ENCODE measurements at places on chromosomes 12 and 14.

DNA sequence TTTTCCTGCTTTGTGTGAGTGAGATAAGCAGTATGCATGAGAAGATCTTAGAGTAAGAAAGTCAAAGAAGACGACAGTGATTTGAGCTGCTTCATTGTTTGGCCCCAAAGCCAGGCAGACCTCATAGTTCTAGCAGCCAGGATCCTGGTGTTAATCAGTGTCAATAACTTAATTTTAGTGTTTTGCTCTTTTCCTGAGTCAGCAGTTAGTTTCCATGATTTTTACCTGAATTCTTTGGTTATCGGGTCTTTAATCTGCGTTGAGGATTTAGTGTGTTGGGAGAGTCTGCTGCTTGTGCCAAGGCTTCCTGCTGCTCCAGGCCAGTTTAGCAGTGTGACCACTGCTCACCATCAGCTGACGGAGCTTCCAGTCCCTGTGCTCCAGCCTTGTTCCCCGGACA lies 241.6 kb upstream of the SOX5 start:
- DNase-seq = no peak

DNA sequence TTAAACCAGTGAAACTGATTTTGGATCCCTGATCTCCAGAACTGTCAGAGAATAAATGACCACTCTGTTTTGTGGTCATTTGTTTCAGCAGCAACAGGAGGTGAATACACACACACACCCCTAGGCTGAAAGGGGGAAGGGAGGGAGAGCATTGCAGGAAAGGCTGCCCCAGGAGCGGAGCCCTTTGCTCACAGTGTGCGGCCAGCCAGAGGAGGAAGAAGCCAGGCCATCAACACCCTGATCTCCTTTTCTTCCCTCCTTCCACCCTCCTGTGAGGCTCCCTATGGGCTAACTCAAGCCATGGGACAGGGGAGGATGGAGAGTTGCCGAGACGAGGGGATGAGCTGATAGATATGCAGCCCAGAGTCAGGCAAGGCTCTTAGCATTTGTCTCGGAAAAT lies 211.9 kb downstream of the TBX5 start:
- no peak for DNase-seq

DNA sequence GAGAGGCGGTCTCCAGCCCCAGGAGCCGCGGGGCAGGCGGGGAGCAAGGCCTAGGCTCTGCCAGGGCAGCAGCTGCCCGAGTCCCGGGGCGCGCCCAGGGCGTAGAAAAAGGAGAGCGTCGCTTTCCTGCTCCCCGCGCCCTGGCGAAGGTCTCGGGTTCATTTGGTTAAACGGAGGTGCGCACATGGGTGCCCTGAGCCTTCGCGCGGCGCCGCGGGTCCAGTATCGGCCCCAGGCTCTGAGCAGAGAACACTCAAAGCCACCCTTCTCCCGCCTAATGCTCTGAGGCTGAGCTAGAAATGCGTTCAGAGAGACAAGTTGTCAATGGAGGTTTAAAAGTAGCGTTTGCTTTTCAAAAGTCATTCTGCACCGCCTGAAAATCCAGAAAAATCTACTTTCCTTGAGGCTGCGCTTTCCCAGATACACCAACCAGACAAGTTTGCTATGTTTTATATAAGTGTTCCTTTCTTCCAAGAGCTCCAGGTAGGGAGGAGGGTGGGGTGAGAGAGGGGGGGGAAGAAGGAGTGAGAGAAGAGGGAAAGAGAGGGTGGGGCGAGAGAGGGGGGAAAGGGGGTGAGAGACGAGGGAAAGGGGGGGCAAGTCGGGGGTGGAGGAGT lies 1.5 kb downstream of the TMEM132C start:
- no peak for DNase-seq

GRCh38 chr12:93573552-93574223 lies 1.2 kb downstream of the SOCS2 start:
- no peak for DNase-seq

DNA sequence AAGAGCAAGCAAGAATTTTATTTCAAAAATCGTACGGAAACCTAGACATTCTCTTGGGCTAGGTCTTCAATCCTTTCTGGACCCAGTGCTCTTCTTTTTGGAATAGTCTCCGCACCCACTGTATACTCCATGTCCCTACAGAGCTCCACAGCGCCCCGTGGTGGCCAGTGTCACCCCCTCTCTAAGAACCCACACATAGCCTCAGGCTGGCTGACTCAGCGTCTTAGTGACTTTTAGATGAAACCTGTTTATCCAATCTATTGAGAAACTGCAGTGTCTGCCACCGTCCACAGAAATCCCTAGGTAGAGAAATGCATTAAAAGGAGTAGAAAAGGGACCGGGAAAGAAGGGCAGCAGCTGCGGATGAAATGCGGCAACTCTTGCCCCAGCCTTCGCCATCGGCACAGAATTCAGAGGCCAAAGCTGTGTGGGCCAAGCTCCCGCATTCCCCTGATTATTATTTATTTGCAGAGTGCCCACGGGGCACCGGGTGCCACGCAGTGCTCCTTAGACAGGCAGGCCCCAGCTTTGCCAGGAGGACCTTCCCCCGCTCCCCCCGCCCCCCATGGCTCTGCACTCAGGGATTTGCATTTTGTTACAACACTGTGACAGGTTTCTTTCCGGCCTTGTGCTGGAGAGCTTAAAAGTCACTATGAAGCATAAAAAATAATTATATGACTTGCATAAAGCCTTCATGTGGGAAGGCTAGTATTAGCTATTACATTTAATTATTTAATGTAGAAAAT lies 170.1 kb upstream of the FKBP4 start:
- DNase-seq = peak; percentile 7

DNA sequence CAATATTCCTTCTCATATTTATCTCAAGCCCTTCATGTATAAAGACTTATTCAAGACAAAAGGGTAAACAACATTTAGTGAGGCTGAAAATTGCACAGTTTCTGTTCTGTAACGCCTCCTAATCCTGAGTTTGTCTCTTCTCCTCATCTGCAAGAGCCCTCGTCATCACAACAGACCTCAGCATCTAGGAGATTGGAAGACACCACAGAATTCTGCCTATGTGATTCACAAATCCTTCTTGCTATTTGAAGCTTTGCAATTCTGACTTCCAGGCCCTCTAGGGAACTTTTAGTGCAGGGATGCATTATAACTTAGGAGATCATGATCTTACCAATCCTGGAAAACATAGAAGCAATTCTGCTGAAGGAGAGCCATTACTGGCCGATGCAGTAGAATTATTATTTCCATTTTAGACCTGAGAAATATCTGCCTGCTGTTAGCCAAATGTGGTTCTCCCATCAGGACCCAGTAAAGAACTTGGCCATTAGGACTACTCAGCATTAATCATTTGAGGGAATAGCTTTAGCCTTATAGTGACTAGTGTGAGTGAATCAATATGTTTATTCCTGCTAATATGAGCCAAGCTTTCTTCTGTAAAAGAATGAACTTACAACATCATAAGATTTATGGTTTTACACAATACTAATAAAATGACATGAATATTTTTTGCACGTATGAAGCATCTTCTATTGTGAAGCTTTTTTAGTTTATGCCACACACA lies 119.5 kb downstream of the ANO4 start:
- DNase-seq = no peak

DNA sequence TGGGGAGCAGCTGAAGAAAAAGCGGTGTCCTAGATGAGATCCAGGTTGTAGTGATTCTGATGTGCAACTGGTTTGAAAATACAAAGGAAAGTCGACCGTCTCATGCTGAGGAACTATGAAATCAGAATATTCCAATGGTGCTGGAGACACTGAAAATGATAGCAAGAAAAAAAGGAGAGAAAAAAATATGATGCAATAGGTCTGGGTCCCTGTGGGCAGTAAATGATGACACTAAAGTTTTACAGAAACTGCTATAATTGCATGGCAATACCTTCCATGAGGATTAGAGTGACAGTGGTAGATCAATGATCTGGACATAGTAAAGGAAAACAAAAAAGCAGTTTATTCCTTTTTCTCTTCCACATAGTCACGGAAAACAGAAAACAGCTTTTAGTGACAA lies 2.3 kb downstream of the PYM1 start:
- DNase-seq = no peak

GRCh38 chr12:2551412-2551900 lies 243.3 kb upstream of the FKBP4 start:
- DNase-seq = no peak

DNA sequence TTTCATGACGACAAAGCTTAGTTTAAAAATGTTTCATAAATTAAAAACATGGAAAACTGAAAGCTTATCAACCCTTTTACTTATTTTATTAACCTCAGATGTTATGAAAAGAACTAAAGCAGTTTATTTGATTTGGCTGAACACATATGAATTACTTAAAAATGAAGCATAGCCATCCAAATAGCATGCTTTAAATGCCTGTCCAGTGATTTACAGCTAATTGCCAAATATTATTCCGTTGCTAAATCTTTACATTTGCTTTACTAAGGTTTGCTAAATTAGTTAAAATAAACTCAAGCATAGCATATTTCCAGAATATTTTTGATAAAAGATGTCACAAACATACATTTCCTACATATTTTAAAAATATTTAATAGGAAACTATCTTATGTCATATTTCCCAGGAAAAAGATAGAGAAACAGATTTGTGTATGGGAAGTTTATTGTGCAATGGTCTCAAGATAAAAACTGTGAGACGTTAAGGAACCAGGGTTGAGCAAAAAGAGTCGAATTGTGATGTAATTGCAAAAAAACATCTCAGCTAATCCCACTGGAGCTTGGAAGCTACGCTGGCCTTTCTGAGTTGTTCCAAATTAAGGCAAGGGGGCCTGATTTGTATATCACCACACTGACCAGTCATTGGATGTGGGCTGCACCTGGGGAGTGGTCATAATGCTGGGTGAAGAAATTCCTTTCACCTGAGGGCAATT lies 25.8 kb downstream of the GPR135 start:
- DNase-seq = no peak

DNA sequence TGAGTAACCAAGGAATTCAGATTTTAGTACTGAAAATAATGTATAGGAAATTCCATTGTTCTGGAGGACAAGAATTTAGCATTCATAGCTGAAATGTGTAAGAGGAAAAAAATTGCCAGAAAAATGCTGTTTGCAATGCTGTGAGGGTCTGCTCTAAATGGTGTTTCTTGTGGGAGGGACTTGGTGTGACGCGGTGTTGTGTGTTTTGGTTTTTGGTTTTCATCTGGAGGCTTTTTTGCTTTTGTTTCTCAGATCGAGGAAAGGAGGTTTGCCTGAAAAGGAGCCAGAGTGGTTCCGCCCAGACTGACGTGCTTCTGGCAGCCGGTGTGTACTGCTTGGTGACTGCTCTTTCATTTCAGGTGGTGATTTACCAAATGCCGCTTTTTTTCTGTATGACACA lies 211.8 kb upstream of the HMGA2 start:
- no peak for DNase-seq

GRCh38 chr12:73598626-73599025 lies 939.0 kb upstream of the ATXN7L3B start:
- no peak for DNase-seq

- no peak for DNase-seq
Observed at GRCh38 chr14:61553730-61554641, 141.3 kb upstream of the HIF1A start.

DNA sequence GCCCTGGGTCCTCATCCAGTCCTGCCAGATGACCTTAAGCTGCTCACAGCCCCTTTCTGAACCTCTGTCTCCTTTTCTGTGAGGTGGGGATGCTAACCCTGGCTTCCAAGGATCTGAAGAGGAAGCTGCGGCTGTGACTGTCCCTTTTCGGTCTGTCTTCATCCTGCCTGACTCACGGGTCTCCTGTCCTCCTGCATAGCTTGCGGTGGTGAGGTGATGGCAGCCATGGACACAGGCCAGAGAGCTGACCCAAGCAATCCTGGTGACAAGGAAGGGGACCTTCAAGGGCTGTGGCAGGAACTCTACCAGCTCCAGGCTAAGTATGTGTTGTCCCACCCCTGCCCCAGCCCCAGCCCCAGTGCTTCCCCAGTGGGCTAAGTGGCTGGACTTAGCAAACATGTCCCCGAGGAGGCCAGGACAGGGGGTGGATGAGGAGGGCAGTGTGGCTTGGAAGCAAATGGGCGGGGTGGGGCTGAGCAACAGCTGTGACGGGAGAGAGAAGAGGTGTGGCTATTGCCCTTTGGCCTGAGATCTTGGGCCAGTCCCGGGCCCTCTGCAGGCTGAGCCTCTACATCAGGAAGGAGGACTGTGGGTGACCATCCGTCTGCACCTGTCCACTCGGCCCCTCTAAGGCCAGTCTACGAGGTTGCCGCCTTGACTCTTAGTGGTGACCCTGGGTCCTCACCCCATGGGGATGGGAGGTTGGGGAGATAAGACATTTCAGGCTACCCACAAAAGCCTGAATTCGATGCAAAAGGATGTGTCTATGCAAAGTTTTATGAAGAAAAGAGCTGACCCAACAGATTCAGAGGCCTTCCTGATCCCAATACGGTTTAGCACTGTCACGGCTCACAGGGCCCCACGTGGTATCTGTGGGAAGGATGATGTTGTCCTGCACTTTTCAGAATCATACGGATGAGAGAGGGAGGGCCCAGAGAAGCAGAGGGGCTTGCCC lies 1.1 kb downstream of the CCDC197 start:
- no peak for DNase-seq

DNA sequence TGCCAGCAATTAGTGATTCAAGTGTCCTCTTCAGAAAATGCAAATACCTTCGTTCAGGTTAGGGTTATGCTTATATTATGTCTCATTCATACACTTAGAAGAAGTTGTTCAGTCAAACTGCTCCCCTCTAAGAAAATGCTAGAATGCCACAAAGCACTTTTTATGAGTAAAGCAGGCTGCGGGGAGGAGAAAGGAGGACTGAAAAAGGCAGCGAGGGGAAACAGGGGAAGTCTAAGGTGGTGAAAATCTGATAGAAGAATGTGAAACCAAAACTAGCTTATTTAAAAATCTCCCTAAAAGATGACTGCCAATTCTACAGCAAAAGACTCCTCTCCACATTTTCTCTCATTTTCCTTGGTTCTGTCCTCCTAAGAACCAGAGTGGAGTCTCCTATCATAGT lies 70.1 kb downstream of the PRKD1 start:
- DNase-seq = peak; percentile 11

DNA sequence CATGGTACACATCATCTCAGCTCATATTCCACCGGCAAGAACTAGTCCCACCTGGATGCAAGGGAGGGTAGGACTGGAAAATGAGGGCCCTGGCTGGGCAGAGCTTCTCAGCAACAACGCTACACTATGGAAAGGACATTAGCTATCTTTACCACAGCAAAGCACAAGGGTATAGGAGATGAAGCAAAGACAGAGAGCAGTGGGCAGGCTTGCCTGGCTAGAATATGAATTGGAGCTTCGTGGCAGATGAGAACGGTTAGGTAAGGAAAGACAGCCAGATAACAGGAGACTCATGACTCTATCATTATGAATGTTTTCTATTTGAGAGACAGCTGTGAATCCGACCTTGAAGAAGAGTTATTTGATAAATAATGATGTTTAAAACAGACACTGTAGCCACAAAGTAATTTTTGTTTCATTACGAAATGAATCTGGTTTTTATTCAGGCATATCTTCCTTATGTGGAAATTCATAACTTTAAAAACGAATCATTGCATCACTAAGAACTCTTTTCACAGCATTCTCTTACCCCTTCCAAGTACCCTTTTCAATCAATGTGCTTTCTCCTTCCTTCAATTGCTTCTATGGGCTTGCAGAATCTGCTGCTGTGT lies 59.1 kb upstream of the PCED1B start:
- DNase-seq = no peak

- DNase-seq = no peak
Observed at GRCh38 chr12:45975506-45975905, 14.9 kb downstream of the SCAF11 start.

GRCh38 chr14:45073231-45073879 lies 10.6 kb upstream of the PRPF39 start:
- DNase-seq = no peak

GRCh38 chr12:104399740-104400612 lies 56.8 kb upstream of the CHST11 start:
- peak; percentile 7 for DNase-seq

GRCh38 chr14:40003773-40004172 lies 571.5 kb upstream of the FBXO33 start:
- DNase-seq = no peak

Data from Kasumi-1 (cell line).